ENCODE measurements at places on chromosomes 4 and X.

- no peak for DNase-seq
Observed at GRCh38 chr4:164509951-164510350, 244.0 kb upstream of the SMIM31 start.

DNA sequence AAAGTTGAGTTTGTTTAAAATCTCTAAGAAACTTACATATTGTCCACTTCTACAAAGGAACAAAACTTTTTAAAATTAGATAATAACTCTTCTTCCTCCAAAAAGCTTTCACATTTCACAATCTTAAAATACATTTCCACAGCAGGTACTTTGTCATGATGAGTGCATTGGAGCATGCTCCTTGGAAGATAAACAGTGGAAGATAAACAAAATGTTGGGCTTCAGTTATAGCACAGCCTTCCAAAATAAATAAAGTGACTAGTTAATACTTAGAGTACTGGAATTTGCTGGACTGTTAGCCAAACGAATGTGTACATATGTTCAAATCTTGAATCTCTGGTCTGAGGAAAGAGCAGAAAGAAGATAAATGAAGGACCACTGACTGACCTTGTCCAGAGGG, 54.9 kb upstream of the PDE5A start:
- DNase-seq, result no peak

- no peak for DNase-seq
Observed at GRCh38 chr4:129821073-129821472, 725.1 kb downstream of the C4orf33 start.

GRCh38 chr4:171817026-171817425, 3.8 kb downstream of the GALNTL6 start:
- no peak for DNase-seq

- DNase-seq, result no peak
Observed at GRCh38 chr4:32226733-32227132, 1506.6 kb downstream of the PCDH7 start.

DNA sequence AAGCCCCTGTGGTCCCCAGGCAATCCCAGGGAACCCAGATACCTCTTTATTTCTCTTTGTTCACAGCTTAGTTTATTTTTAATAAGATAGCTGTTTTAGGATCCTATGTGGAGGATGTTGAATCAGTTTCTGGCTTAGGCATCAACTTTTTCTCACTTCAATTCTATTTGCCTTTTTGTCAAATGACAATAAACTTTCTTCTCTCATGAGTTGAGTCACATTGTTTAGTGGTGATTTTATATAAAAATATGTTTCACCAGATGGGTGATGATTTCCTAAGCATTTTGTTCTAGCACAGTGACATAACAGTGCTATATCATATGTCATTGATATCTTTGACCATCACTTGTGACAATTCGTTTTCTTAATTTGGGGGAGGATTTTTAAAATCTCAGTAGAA, 198.1 kb upstream of the PUDP start:
- DNase-seq, result no peak

GRCh38 chr4:87469390-87469789, 47.0 kb downstream of the NUDT9 start:
- no peak for DNase-seq

DNA sequence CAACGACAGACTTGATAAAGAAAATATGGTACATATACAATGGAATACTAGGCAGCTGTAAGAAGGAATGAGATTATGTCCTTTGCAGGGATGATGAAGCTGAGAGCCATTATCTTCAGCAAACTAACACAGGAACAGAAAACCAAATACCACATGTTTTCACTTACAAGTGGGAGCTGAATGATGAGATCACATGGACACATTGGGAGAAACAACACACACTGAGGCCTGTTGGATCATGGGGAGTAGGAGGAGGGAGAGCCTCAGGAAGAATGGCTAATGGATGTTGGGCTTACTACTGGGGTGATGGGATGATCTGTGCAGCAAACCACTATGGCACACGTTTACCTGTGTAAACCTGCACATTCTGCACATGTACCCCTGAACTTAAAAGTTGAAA, 209.7 kb downstream of the SPRY1 start:
- no peak for DNase-seq

- DNase-seq, result no peak
Observed at GRCh38 chr4:187027272-187027671, 303.6 kb upstream of the FAT1 start.

- no peak for DNase-seq
Observed at GRCh38 chr4:76758290-76758882, 139.6 kb downstream of the SOWAHB start.
